ENCODE measurements at places on chromosomes 2 and 18. TPM values are rescaled to one million over a fixed set of nuclear protein-coding genes. Genes with fewer than 3 reads are reported as not detected.

FOXI3 gene
- not detected for total RNA-seq

IL1F10 gene
- total RNA-seq: not detected

ANKRD53 gene
- 4.9 TPM for total RNA-seq

ZNF385B gene
- total RNA-seq: 4.5 TPM

- DNase-seq: no peak
Observed at GRCh38 chr2:134401081-134401497, 147.2 kb downstream of the MGAT5 start.

DNA sequence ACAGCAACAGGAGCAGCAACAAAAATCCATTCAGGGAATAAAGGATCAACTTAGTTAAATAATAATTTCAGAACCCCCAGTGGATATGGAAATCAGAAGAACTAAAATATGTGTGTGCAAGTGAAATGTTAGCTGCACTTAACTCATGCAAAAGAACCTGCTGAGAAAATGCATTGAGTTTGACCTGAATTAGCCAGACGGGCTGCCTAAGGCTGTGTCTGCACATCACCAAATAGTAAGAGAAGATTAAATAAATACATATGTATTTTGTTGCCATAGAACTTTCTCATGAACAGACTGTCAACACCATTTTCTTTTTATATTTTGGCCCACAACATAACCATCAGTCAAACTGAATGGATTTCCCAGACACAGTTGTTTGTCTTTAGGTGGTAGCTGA is 262.0 kb upstream of the PIK3C3 start:
- no peak for DNase-seq

DNA sequence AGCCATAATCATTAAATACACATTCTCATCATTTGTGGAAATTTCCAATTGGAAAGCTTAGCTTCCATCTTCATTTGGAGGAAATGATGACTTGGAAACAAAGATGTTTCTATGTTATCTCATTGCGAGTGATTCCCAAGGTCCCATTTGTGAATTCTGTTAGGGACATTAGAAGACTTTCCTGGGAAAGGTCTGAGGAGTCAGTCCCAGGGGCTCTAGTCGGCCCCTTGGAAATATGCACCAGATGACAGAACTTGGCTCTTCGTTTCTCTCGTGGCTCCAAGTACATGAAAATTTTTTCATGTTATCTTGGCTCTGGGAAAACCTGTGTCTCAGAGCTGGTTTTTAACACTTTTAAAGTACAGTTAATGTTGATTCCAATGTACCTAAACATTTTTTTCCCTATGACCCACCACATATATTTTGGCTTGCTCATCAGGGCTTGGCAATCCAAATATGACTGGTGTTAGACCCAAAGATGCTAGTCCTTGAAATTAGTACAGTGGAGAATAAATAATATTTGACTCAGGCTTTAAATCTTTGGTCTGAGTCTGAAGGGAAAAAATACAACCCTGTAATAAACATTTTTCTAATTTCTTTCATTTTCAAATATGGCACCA is 15.4 kb upstream of the CAVIN2 start:
- DNase-seq: no peak

- no peak for DNase-seq
Observed at GRCh38 chr2:64234785-64235184, 90.6 kb upstream of the PELI1 start.

Data from breast epithelium (tissue), 4 donors.